ENCODE measurements at places on chromosomes 5 and 9. TPM values are rescaled to one million over a fixed set of nuclear protein-coding genes. Genes with fewer than 3 reads are reported as not detected.

The ANXA6 gene
- total RNA-seq = 102 TPM

The SLC46A2 gene
- total RNA-seq = not detected

The TIMD4 gene
- total RNA-seq = 0.52 TPM

DNA sequence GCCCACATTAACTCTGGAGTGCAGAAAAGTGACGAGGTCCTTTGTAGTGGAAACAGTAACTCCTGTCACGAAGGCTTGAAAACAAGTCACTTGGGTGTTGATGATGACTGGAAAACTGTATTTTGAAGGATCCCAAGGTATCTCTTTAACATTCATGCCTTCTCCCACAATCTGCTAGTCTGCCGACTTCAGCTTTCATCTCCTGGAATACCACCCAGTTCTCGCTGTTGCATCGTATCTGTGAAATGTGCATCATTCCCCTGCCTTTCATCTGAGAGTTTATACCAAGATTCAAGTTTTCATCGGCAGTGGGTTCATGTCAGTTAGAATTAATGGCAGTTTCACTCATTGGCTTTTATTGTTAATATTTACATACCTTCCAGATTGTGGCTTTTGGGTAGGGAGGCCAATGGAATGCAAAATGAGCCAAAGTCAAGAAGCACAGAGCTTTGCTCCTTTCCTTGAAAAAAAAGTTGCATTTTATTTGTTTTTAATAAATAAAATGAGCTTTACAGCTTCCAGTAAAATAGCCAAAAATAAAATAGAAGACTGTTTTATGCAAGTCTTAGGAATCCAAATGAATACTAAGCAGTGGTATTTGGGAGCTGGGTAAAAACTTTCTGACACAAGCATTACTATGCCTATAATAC lies 575.2 kb upstream of the WWC1 start:
- no peak for DNase-seq

- no peak for DNase-seq
These were observed 340.4 kb upstream of the RGMB start for GRCh38 chr5:98433022-98433421.

GRCh38 chr5:164013077-164013670 lies 507.8 kb downstream of the MAT2B start:
- peak; percentile 4 for DNase-seq

GRCh38 chr5:78472469-78473106 lies 112.2 kb downstream of the SCAMP1 start:
- DNase-seq = no peak

DNA sequence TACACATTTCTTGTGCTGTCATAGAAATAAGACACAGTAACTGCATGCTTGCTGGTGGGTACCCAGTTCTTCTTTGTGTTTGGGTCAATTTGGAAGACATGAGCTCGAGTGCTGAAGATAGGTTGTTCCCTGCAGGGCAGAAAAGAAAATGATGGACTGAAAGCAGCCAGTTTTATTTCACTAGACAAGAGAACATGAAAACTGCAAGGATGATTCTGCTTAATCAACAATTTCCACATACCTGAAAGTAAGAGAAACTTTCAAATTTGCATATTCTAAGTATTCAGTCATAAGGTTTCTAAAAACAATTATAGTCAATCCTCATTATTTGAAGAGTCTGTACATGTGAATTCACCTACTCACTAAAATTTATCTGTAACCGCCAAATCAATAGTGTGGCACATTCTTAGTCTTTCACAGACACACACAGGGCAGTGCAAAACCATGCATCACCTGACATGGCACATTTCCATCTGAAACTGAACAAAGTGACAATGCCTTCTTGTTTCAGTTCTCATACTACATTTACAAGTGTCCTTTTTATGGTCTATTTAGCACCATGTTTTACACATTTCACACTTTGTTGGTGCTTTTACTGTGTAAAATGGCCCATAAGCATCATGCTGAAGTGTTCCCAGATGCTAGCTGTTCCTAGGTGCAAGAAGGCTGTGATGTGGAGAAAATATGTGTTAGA lies 56.9 kb downstream of the HOMER1 start:
- DNase-seq = no peak

DNA sequence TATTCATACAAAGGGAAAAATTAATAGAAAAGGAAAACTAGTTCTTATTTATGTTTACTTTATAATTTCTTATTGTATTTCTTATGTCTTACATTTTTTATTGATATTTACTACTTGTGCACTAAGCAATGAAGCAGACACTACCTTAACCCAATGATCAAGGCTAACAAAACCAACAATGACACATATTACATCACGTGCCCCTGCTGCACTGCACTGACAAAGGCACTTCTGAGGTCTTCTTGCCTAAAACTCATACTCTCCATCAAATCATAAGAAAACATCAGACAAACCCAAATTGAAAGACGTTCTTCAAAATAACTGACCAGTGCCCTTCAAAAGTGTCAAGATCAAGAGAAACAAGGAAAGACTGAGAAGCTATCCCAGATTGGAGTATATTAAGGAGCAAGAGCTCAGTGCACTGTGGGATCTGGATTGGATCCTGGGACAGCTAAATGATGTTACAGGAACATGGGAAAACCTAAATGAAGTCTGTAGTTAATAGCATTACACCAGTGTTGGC lies 230.9 kb downstream of the AUH start:
- no peak for DNase-seq

- DNase-seq = no peak
These were observed 30.4 kb upstream of the TCF7 start for GRCh38 chr5:134084022-134084565.

DNA sequence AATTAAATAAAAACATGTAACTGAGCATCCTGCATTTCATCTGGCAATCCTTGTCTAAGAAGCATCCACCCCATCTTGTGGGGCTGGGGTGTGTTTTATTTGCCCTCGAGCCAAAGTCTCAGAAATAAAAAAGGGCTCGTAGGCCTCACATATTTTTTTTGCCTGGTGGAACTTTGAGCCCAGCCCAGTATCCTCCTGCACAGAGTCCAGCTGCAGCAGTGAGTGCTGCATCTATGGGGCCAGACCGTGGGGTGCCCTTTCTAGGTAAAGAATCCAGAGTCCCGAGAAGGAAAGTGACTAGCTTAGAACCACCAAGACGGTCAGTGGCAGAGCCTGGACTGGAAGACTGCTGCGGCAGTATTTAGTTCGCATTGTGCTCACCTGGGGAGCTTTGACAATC lies 33.1 kb downstream of the NEURL1B start:
- DNase-seq = no peak

GRCh38 chr9:91360551-91361290 lies 997 bp downstream of the AUH start:
- no peak for DNase-seq
